ENCODE measurements at places on chromosomes 12 and 14.

DNA sequence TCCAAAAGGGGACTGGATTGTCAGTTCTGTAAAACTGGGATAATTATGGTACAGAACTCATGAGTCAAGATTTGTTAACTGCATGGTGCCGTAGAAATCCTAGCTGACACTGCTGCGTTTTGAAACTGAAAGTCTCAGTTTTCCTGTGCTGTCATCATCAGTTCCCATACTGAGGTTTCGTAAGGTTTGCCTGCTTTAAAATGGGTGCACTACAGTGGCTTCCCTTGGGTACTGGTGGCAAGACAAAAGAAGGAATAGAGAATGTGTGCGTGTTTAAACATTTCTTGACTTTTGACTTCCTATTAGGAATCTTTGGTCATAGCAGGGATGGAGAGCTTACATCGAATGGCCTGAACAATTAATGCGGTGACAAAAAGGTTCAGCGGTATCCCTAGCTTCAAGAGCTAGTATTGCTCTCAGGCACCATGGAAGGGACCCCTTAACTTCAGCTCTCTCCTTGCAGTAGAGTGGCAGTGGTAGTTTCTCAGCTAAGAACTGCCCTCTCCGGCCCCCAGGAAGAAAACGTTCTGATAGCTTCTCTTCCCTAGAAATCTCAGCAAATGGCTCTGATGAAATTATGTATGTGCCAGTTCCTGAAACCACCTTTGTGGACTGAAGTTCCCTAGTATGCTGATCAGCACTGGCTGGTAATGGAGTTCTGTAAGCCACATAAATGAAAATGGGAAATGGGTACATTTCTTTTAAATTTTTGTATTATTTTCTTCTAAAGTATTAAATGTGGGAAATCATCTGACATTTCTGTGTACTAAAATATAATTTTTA is 28.9 kb downstream of the ANO6 start:
- DNase-seq: no peak

- no peak for DNase-seq
Measured at GRCh38 chr12:24625103-24625502, 323.8 kb downstream of the BCAT1 start.

DNA sequence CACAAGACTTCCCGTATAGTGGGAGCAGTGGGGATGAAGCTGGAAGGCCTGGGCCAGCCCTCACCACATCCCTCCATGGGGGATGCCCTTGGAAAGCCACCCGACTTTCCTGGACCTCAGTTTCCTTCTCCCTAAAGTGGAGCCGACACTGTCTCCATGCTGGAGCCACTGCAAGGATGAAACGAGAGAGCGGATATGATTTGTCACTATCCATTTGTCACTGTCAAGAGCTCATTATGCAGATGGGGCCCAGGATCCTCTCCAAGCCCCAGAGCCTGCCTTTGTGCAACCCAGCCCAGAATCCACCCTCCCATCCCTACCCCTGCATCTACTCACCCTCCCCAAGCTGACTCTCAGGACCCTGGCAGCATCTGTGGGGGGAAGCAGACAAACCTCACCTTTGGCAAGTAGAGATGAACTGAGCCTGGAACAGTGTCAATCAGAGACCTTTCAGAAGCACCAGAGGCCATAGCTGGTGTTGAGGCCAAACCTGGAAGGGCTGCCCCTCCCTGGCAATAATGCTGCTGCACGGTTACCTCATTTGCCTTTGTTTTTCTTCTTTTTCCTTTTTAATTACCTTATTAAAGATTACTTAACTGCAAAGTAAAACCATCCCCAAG is 287.7 kb upstream of the RTL1 start:
- DNase-seq: peak; percentile 3

DNA sequence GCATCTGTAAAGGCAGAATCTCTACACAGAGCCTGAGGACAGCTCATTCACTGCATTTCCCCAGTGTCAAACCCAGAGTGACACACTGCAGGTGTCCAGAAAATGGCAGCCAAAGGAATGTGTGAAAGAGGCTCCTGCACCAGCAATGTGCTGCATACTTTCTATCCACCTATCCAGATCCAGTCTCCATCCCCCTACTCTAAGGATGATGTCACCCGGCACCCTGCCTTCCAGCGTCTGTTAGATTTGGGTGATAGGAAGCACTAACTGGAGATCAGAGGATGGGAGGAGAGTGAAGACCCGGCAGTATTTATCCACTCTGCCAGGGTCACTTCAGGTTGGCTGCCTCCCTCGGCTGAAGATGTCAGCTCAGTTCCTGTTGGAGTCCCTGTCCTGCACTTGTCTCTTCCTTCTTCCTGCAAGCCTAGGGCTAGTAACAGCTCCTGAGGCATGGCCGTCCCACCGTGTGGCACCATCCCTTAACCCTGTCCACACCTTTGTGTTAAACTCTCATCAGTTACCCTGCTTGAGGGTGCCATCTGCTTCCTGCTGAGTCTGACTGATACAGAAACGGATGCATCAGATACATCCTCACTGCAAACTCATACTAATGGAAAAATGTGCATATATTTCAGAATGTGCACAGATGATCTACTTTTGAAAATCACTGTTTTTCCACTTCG is 13.0 kb upstream of the GPR68 start:
- no peak for DNase-seq

DNA sequence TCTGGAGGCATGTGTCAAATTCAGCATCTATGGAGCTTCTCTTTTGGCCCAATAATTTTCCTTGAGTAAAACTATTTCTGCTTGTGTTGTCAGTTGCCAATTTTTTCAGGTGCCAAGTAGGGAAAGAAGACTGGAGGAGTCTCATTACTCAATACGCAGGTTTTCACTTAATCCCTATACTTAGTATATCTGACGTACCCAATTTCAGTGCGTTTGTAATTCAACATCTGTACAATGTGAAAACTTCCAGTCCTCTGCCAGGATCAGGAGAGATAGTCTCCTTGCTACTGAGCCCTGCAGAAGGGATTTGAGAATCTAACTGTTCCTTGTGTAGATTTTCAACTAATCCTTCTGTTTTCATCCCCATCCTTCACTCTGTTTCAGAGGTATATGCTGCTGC is 5.7 kb upstream of the PAWR start:
- no peak for DNase-seq

DNA sequence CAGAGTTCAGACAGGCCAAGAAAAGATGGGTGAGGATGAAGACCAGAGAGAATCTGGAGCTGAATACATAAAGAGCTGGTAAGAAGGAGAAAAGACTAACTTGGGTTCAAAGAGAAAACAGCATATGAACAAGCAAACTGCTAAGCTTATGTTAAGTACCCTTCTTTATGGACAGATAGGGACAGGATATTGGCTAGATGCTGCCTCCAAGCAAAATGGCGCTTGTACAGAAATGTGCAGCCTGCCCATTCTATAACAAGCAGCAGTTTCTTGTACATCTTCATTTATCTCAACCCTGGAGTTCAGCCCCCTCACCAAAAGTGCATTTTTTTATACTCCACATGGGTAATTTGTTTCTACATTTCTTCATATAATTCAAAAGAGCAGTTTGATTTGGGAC is 184.5 kb downstream of the RMST start:
- no peak for DNase-seq

DNA sequence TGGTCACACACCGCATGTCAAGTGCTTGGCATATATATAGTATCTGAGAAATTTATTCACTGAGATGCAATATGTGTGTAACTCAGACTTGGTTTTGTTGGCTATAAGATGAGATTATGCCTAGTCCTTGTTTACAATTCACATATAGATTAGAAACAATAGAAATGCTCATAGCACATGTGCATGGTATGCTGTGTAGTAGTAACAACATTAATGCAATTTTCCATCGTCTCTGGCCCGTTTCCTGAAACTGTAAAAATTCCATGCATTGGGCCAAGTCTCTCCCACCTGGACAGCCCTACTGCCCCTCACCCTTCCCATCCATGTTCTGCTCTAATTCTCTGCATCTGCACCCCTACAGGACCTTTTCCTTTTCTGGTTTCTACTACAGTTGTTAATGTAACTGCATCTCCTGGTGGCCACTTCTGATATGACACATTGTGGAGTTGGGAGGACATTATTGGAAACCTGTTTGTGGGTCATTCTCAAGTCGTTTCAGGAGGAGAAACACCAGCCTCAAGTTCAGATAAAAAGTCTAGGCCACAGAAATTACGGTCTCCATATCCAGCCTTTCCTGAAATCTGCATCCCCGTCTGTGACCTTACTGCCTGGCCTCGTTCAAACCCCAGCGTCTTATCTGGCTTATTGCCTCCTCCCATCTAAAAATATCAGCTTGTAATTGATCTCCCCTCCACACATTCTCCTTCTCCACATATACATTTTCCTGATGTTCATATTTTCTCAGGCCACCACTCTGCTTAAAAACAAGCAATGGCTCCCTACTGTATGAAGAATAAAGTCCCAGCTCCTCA is 37.5 kb downstream of the EMP1 start:
- peak; percentile 54 for DNase-seq

DNA sequence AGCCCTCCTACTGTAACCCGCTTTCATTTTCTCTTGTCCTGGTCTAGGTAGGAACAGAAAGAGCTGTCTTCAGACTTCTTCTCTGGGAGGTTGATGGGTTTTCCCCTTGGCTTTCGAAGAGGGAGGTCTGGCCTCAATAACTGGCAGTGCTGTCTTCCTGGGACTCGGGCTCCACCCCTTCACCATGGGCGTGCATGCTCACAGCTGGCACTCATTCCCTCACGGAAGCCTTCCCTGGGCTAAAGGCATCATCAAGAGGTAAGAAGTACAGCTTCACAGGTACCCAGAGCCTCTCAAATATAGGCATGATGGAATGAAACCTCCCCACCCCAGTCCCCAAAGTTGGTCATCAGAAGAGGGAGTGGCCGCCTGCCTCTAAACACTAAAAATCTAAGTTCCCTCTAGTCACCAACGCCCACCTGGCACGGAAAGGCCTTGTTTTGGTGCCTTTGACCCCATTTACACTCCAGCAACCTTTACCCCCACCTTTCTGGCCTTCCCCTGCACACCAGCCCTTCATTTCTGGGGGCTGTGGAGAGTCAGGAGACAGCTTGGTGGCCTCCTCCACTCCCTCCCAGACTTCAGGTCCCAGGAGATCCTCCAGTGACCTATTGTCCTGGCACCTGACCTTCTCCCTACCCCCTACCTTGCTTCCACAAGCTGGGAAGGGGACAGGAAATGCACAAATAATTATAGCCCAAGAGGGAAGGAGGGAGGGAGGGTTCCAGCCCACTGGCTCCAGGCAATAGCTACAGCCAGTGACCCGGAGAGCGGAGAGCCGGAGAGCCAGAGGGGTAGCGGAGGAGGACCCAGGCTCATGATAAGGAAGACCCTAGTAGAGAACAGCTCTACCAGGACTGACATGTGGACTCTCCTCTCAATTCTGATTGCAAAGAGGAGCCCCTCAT is 2.8 kb downstream of the RAPGEF3 start:
- DNase-seq: peak; percentile 54

GRCh38 chr14:69624136-69624535 is 12.7 kb downstream of the SUSD6 start:
- no peak for DNase-seq

- DNase-seq: no peak
Measured at GRCh38 chr12:16008421-16008824, 97.3 kb downstream of the DERA start.
